ENCODE measurements at places on chromosomes 5 and 9.

- no peak for DNase-seq
These were observed 1336.1 kb upstream of the CDH9 start for GRCh38 chr5:28374492-28374967.

DNA sequence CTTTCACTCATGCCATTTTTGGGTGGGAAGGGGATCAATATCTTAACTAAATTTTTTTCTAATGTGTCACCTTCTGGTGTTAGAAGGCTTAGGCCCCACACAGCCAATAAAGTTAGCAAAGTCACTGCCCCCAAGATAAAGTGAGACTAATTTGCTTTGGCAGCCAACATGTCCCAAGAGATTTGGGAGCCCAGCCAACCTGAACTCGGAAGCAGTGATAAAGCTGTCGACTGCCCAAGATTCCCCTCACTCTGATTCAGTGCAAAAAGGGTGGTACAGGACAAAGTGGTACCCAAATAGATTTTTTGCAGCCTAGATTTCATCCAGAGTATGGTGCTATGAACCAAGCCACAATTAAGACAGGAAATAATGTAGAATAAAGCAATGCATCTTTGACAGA lies 572.5 kb upstream of the ARRDC3 start:
- no peak for DNase-seq

GRCh38 chr5:58641533-58641932 lies 58.7 kb downstream of the RAB3C start:
- DNase-seq, result no peak

GRCh38 chr5:96176022-96176421 lies 214.4 kb upstream of the ELL2 start:
- no peak for DNase-seq

DNA sequence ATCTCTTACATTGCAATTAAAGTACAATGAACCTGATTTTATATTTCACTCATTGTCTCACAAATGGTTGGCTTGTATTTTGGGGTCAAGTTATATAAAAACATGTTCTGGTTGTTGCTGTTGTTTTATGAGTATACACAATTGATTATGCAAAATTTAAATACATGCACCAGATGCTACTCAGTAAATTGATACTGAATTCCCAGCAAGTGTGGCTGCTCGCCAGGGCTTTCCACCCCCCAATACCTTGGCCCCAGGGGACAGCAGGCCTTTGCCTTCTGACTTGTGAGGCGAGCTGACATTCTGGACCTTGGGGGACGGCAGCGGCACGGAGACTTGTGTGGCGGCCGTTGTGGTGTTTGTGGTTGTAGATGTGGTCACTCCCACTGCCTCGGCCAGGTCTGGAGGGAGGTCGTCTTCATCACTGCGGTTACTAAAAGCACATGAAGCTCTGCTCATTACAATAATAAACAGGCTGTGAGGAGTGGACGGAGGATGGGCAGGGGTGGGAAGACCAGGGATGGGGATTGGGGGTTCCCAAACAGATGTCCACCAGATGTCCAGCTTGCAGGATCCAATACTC lies 27.0 kb upstream of the FRRS1L start:
- no peak for DNase-seq

DNA sequence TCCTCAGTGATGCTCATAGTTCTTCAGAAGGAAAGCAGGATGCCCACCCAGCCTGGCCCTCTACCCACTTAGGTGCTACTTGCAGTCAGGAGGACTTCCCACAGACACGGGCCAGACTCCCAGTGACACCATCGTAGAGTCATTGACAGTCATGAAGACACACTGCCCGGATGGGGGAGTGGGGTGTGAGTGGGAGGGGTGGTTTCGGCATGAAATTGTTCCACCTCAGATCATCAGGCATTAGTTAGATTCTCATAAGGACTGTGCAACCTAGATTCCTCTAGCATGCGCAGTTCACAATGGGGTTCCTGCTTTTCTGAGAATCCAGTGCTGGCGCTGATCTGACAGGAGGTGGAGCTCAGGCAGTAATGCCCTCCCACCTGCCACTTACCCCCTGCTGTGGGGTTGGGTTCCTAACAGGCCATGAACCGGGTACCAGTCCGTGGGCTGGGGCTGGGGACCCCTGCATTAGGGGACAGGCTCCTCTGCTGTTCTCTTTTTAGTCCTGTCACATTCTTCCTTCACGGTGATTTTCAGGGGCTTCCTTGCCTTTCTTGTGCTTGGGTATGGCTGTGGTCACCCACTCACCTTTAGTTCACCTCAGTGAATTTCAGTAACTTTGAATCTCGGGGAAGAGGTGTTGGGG lies 88.2 kb upstream of the ANKRD55 start:
- DNase-seq, result no peak

DNA sequence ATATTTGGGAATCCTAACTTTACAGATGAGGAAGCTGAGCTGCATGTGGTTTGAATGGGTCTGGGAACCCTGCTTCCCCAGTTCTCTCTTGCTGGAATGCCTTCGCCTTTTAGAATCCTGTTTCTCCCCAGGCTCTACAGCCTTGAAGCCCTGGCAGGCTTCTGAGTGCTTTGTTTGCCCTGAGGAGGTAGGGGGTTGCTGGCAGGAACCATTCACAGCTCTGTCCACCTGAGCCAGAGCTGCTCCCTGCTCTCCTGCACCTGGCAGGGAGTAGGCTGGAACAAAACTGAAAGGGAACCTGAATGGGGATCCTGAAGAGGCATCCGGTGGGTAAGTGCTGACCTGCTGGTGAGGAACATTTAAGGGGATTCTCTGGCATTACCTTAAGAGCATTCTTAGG lies 33.0 kb downstream of the KIF4B start:
- DNase-seq, result no peak

- no peak for DNase-seq
These were observed 7.3 kb downstream of the CRHBP start for GRCh38 chr5:76960004-76960625.

- DNase-seq, result no peak
These were observed 14.8 kb upstream of the DMRT1 start for GRCh38 chr9:826500-827280.

DNA sequence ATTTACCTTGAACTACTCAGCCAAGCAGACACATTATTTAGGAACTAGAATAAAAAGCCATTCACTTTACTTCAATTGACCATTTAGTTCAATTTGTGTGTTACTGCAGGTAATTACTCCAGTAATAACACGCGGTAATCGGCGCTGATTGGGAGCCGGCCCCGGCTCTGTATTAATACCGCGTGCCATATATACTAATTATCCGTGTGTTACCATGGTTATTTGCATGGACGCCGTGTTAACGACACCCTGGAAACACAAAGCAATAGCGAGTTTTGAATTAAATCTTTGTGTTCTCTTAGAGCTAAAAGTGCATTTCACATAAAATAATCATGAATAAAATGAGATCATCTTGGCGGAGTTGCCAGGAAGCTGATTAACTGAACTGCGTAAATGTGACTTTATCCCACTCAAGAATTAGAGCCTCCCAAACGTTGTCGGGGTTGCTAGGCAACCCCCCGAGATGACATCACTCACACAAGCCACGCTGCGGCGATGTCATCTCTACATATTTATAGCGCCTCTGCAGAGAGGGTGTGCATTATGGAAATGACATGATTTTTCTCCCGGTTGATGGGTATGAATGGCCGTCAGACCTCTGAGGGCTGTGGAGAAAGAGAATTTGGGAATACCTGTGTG lies 41.4 kb upstream of the RNU6ATAC start:
- no peak for DNase-seq

GRCh38 chr9:130973686-130974281 lies 34.7 kb upstream of the FIBCD1 start:
- no peak for DNase-seq

- no peak for DNase-seq
These were observed 51.1 kb upstream of the ORM1 start for GRCh38 chr9:114271556-114272510.

GRCh38 chr9:19457693-19458009 lies 48.8 kb downstream of the ACER2 start:
- no peak for DNase-seq

DNA sequence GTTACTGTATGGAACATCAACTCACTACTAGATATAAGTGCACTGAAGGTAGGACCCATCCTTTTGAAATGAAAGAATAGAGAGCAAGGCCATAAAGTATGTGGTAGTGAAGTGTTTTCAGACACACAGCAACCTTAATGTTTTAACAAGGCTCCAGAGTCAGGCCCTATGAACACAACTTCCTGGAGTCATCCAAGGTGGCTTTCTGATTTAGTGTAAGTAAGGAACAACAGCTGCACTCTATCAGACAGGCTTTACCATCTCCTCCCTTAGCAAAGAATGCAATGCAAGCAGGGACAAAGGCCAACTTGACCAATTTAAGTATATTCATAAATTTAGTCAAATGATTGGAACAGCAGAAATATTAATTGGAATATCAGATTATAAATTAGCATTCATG lies 90.1 kb downstream of the MPDZ start:
- no peak for DNase-seq

- DNase-seq, result no peak
These were observed 8.3 kb downstream of the HSD17B3 start for GRCh38 chr9:96293498-96294158.

DNA sequence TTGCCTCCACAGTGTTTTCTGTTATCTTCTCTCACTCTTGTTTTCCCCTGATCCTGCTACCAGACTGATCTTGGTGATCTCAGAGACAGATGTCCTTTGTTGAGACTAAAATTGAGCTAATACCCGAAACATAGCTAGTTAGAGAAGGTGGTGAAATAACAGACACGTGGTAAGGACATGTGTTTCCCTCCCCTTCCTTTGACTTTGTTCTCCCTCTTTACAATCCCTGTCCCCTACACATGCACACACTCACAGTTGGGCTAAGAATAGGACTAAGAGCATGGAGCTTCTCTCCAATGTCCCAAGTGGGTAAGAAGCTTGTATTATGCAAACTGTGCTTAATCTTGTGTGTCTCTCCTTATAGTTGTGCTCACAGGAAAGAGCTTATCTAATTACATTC lies 1603.0 kb upstream of the C9orf72 start:
- no peak for DNase-seq

DNA sequence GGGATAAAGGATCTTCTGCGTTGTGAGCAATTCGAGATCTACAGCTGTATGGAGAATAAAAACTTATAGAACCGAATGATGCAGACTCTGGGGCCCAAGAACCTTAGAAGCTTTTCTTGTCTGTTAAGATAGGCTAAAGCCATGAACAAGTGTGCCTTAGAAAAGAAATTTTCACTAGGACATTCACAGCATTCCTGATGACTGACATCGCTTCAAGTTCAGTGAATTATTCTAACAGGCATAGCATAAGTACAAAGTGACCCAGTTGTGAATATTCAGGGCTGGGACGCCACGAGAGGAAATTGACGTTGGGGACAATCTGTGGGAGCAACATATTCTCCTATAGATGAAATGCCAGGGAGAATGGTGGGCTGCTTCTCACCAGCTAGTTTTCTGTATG lies 32.0 kb upstream of the PANK3 start:
- no peak for DNase-seq

GRCh38 chr5:16857635-16858034 lies 78.5 kb downstream of the MYO10 start:
- no peak for DNase-seq

DNA sequence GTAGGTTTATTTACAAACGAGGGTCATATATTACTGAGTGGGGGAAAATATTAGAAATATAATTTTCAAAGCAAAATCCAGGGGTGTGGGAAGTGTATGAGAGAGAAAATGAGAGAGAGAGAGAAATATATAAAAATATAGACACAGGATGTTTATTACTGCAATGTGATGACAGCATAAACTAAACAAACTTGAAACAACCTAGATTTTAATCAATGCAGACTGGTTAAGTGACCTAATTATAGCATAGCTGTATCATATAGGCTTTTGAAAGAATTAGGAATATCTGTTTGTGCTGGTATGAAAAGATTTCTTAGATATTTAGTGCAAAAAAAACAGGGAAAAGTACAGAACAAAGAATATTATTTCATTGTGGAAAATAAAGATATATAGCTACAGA lies 280.5 kb downstream of the ACTL7B start:
- DNase-seq, result no peak

DNA sequence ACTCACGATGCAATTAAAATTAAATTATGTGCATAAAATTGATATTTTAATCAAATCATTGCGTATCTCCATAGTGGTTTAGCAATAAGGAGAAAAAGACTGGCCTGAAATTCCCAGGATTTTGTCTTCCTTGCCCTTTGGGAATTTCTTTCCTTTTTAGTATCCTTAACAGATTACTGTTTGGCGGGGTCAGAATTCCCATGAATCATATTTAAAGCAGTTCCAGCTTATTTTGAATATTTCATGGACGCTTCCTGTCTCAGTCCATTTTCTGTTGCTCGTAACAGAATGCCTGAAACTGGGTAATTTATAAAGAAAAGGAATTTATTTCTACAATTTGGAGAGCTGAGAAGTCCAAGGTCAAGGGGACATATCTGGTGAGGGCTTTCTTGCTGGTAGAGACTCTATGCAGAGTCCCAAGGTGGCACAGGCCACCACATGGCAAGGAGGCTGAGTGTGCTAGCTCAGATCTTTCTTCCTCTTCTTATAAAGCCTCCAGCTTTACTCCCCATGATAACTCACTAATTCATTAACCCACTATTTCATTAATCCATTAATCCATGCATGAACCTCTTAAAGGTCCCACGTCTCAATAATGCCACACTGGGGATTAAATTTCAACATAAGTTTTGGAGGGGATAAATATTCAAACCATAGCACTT lies 37.8 kb downstream of the CDH6 start:
- DNase-seq, result no peak

DNA sequence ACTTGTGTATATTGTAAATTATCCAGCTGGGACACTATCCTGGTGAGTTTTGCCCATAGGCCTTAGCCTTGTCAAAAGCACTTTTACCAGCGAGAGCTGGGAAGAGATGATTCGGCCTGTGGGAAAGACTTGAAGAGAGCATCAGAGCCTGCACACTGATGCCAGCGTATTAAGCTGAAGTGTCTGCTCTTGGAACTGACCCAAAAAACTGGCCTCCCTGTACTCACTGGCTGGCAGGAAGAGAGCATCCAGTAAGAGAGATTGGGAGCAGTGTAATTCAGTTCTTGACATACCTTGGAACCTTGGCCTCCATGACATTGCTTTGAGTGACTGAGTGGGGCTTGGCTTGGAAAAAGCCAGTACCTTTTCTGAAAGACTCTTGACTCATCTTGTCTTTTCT lies 73.7 kb downstream of the ZNF462 start:
- no peak for DNase-seq

DNA sequence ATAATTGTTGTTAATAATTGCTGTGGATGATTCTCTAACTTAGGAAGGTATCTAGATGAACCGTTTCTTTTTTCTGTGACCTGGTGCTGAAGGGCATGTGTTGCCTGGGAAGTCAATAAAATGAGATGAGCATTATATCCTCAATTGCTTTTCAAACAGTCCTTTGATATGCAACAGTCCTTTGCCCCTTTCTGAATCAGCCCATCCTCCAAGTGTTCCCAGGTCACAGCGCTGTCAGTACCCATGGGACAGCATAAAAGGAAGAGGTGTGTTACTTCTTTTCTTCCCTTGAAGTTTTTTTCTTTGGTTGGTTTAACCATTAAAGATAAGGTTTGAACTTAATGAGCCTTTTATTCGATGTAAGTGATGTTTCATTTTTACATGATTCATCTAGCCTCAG lies 651.8 kb downstream of the SEMA5A start:
- no peak for DNase-seq

Data from GM13977 (cell line).